ENCODE measurements at places on chromosomes 12 and 14. TPM values are rescaled to one million over a fixed set of nuclear protein-coding genes. Genes with fewer than 3 reads are reported as not detected.

Gene TMEM19
- total RNA-seq = 27.6 TPM

Gene DPY19L2
- total RNA-seq = 43.1 TPM

Gene CPM
- 25.6 TPM for total RNA-seq

Gene TAS2R42
- total RNA-seq = not detected

Gene GPD1
- total RNA-seq = 5.6 TPM

Gene ANKRD13A
- total RNA-seq = 31.1 TPM

Gene RNASE1
- 201 TPM for total RNA-seq

Gene SIX1
- 0.53 TPM for total RNA-seq

Gene CISTR
- total RNA-seq = 1.5 TPM
